ENCODE measurements at places on chromosomes 12 and 14.

GRCh38 chr12:3132636-3133404, 55.6 kb downstream of the TSPAN9 start:
- DNase-seq: no peak

GRCh38 chr14:72809063-72809462, 84.8 kb downstream of the DPF3 start:
- DNase-seq: no peak

DNA sequence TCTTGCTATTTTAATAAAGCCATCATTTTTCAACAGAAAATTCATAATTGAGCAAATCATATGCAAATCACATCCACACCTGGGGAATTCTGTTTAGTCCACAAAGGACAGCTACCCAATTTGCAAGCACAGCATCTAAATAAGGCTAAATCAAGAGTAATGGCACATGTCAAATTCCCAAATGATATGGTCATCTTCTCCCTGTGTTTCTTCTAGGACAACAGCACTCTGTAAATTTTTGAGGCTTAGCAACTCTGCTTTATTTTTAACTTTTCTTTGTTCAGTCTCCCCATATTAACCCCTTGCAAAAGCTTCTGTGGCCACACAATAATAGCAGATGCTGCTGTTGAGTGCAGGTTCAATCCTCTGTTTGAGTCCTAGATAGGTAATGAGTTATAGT, 155.6 kb upstream of the DAAM1 start:
- no peak for DNase-seq

- DNase-seq: peak; percentile 8
These were observed 91.8 kb downstream of the EML1 start for GRCh38 chr14:99884834-99885648.

- DNase-seq: no peak
These were observed 69.0 kb upstream of the DDX11 start for GRCh38 chr12:31004666-31005065.

DNA sequence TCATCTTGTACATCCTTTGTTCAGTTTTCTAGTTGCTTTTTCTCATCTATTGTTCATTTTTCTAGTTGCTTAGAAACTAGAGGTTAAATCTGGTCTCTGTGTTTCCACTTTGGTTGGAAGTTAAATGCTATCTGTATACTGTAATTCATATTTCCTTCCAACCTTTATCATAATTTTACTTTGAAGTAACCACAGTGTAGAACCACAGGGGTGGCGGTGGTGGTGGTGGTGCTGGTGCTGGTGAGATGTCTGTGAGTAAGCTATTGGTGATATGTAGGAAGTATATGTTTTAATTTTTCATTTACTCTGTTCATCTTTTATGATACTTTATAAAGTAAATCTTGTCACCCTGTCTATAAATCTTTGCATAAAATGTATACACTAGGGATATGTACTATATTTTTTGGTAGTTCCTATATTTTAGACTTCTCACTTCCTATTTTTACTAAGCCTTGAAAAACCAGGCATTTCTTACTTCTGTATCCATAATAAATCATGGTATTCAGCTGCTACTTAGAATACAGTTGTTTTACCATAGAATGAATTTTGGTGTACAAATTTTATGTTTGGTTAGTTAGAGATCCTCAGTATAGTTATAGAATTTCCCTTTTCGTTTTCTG, 31.9 kb downstream of the CCDC91 start:
- DNase-seq: no peak

DNA sequence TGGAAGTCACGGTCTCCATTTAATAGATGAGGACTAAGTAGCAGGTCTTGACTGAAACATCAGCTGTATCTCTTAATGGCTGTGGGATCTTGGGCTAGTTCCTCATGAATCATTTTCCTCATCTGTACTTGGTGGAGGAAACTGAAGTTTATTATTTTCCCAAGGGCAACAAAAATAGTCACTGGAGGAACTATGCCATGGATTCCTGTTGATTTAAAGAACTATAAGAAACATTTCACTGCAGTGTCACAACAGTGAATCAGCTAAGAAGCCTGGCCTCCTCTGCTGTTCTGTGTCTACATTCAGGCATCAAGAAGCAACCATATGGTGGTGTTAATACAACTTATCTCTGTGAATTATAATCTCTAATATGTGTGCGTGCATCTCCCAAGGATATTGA, 200.5 kb downstream of the STXBP6 start:
- DNase-seq: no peak

DNA sequence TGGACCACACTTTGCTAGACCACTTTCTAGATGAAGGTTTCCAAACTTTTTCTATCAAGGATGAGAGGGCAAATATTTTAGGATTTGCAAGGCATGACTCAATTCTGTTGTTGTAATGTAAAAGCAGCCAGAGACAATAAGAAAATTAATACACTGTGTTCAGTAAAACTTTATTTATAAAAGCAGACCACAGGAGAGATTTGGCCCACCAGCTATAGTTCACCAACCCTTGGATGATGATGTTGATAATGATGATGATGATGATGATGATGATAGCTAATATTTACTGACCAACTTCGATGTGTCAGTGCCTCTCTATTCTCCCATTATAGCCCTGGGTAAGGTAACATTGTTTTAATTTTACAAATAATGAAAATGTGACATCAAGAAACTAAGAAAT, 156.5 kb downstream of the BTG1 start:
- no peak for DNase-seq

GRCh38 chr12:121512561-121512960, 68.3 kb downstream of the KDM2B start:
- DNase-seq: no peak

DNA sequence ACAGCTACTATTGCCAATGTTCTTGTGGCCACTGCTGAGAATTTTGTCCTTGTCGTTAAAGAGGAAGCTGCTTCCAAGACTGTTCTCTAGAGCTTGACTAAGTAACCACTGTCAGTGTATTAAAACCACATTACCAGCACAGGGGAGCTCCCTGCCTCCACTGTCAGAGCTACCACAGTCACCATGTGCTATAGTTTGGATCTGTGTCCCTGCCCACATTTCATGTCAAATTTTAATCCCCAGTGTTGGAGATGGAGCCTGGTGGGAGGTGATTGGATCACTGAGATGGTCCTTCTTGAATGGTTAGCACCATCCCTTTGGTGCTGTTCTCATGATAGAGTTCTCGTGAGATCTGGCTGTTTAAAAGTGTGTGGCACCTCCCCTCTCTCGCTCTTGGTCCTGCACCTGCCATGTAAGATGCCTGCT, 23.2 kb upstream of the RAP1B start:
- DNase-seq: peak; percentile 85

DNA sequence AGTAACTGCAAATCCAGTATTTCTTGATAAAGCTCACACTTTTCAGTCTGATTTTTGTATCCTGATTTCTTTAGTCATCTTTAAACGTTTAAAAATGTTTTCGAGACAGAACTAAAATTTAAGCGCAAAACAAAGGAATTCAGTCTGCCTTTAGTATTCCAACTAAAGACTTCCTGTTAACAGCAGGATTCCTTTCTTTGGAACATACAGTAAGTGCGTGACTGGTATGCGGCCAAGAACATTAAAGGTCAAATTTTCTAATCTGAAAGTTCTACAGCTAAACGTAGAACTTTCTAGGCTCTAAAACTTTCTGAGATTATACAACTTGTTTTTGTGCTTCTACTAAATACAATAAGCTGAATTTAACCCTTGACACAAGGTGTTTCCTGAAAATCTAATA, 9.9 kb downstream of the SAV1 start:
- no peak for DNase-seq

DNA sequence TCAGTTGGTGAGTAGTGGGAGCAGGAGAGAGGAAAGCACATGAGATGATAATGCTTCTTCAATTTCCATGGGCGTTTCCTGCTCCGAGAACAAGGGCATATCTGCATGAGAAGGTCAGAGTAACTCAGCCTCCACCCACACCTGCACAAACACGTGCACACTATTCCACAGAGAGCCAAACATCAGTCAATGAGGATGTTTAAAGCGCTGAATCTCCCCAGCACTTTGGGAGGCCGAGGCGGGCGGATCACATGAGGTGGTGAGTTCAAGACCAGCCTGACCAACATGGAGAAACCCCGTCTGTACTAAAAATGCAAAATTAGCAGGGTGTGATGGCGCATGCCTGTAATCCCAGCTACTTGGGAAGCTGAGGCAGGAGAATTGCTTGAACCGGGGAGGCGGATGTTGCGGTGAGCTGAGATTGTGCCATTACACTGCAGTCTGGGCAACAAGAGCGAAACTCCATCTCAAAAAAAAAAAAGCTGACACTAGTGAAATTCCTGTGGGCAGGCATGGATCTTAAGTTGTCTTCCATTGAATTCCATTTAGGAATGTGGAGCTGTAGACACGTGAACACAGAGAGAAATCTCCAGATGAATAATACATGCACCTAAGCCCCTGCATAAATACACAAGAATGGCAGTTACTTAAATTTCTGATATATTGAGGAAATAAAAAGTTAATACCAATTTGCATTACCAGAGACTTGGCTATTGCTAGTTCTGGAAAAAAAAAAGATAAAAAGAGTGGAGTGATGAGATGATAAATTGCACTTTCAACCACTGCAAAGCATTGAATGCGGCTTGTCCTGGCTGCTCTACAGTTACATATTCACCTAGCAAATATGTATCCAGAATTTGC, 1097.4 kb upstream of the TMEM132C start:
- DNase-seq: no peak

DNA sequence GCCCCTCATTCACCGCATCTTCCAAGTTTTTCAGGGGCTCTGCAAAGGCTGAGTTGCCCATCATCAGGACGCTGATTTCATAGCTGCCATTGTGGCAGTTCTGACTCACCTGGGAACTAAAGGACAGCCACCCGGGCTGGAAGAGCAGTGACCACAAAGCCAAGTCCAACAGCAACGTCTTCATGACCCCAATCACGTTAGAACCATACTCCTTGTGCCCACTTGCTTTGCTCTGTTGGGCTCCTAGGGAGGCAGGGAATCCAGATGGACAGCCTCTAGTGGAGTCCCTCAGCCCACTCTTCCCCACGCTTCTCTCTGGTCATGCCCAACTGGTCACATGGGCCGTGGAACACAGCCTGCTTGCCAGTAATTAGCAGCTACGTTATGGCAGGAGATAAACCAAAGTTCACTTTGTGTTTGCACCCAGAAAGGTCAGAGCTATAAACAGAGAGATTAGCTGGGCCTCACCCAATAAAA, at the start of gene GUCY2C:
TSS of gene GUCY2C (minus strand) at position 335 of the 477 bp plus-strand sequence. CDS start at position 184, 151 bp downstream.
- no peak for DNase-seq

- DNase-seq: no peak
These were observed 84.0 kb downstream of the SAMD4A start for GRCh38 chr14:54650959-54651351.

DNA sequence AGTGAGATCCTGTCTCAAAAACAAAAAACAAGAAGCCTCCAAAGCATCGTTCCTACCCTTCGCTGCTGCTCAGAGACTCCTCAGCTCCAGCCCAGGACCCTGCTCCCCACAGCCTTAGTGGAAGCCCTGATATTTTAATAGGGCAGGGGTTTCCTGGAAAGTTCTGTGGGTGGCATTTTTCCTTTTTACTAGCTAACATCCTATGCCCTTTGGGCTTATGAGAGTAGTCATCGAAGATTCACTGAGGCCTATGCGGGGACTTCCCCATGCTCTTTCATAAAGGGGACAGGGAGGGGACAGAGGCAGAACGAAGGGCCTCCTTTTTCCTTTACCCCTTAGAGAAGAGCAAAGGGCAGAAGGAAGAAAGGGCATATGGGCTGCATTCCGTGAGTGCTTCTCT, 8.3 kb downstream of the LAG3 start:
- DNase-seq: no peak

- DNase-seq: no peak
These were observed 183.0 kb downstream of the SLC15A5 start for GRCh38 chr12:16094437-16094836.

DNA sequence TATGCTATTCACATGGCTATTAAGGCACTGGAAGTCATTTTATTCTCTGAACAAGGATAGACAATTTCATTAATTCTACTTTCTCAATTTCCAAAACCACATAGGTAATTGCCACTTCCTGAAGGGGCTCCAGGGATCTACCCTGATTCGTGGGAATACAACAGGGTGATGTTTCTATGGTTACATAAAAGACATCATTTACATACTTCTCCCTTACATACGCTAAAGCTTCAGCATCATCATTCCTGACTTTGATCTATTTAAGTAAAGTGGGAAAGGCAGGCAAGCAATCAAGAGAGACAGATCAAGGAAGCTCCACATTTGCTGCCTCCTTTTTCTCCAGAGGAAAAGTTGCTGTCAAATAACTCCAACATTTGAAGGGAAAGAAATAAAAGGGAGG, 118.8 kb upstream of the SINHCAF start:
- no peak for DNase-seq

GRCh38 chr14:92462568-92462967, 51.0 kb upstream of the RIN3 start:
- DNase-seq: no peak

GRCh38 chr14:84237881-84238280, 1292.1 kb upstream of the FLRT2 start:
- no peak for DNase-seq

DNA sequence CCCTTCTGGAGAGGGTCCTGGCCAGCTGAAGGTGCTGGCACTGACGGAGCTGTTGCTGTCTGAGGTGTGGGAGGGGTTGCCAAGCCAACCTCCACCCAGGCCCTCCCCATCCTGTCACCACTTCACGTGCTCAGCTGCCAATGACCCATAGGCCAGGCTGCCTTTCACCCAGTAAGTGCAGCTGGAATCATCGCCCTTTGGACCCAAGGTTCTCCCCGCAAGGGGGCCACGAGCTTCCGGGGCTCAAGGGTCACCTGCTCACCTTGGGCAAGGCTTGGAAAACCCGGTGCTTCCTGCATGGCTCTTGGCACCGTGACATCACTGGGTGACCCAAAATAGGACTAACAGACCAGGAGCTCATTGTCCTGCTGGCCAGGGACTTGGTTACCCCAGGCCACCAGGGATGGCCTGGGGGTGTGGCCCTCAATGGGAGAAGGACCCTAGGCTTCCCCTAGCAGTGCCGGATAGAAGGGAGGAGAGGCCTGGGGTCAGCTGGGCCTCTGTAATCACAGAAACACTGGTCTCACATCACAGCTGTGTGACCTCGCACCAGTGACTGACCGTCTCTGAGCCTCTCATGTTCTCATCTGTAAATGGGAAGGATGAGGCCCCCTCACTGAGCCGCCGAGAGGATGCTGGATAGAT, 51.3 kb downstream of the CCDC85C start:
- no peak for DNase-seq

DNA sequence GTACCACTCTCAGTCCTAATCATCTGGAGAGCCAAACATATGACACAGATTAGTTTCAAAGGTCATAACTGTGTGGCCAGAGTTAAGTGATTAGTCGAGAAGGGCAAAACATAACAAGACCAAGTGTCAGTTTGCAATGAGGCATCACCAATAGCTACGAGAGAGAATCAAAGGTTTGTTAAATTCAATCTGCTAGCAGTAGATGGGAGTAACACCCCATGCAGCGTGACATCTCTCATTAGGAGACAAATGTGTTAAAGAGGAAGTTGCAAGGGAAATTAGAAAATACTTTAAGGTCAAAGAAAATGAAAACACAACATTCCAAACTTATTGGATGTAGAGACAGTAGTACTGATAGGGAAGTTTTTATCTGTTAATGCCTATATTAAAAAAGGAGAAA, 135.7 kb upstream of the SYT10 start:
- DNase-seq: no peak
